ENCODE measurements at places on chromosomes 6 and 20.

DNA sequence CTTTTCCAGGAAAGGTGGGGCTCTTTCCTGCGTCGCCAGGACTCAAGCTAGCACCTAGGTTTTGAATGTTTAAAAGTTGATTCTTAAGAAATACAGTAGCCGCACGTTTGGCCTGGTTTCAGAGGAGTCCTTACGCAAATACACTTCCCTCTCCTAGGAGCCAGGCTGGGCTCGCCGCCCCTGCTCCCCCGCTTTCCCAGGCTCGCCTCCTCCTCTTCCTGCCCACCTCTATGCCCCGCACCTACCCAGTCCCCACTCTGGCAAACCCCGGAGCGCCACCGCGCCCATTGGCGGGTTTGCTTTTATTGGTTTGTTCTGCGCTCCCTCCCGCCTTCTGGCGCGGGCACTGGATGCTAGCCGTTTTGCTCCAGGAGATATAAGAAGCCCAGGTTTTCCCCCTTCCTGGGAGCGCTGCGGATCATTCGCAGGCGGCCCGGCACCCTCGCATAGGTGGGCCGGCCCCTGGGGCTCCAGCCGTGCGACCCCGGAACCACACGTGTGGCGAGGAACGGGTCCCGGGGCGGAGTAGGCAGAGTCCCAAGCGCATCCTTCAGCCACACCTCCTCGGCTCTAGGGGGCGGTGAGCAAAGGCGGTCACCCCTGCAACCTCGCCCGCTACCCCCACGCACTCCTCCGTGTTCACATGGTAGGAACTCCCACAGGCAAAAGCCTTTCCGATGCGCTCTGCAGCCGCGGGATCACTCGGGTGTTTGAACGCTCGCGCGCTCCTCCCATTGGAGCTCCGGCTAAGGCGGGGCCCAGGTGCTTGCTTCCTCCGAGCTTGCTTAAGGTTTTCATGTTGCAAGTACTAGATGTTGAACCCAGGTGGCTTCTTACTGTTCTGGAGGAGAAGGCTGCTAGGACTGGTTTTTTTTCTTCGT, 119.0 kb downstream of the RTN4IP1 start:
- DNase-seq: peak; percentile 35

DNA sequence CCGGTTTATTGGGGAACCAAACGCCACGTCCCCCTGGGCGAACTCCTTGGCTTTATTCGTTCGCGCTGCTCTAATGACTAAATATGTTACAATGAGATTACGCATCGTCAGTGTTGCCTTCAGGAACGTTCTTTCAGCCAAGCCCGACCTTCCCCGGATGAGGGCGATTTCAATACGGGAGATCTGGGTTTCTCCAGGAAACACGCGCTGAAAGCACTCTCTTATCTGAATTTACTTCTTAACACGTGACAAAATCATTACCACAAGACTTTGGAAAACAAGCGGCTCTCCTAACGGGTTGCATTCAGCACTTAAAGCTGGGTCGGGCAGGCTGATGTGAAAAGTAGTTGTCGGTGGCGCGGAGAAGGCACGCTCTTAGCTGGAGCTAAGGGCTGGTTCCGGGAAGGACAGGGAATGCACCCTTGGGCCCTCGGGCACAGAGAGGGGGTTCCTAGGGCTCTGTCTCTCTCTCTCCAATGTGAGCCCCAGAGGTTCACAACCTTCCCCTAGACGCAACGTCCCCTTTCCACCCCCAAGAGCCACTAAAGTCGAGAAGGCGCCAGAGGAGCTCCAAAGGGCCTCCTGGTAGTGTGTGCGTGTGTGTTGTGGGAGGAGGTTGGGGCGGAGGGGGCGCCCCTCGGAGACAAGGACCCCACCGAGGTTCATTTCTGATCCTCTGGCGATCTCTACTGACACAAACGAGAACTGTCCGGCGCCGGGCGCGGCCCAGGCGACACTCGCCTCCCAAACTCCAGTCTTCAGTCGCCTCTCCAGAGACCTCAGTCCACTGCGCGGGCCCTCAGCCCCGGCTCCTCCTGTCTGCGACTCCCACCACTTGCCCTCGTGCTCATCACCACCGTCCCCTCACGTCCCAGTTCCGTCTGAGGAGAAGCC, 7.1 kb upstream of the NKX2-2 start:
- peak; percentile 16 for DNase-seq

- DNase-seq: peak; percentile 11
Measured at GRCh38 chr20:44646023-44646640, 5.4 kb downstream of the ADA start.

- no peak for DNase-seq
Measured at GRCh38 chr20:890666-891057, 25.5 kb downstream of the ANGPT4 start.

DNA sequence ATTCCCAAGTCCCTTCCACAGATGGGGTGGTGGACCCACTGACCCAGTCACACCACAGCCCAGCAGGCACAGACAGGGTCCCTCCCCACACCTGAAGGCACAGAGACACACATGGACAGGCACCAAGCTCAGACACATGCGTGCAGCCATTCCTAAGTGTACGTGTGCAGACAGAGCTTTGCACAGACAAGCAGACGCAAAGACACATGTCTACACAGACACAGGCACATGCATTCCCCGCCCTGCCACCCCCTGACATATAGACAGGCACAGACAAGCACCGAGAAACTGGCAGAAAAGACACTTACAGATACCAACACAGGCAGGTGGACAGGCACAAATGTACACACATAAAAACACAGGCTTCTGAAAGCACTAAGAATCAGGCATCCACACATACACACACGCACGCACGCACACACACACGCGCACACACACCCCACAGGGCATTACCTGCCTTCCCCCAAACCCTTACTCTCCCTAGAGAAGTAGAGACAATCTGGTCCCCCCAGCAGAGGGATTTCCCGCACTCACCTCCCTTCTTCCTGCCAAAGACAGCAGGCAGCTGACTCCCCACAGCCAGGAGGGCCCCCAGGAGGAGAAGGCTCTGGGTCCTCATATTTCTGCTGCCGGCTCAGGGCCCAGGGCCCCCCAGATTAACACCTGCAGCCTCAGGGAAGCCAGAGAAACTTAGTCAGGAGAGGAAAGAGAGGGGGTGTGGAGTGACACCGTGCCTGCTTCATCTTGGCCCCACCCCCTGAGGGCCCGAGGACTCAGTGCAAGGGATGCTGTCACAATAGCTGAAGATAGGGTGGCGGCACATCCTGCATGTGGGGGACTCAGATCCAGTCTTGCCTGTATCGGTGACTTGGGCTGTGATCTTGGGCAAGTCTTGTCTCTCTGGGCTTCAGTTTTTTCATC, at the start of gene WFDC5:
Gene WFDC5, minus strand, starts transcription at position 710 of the 921 bp plus-strand sequence. Its CDS starts 91 bp downstream, at position 619.
- DNase-seq: no peak

GRCh38 chr6:111855753-111856152, 17.5 kb downstream of the FYN start:
- no peak for DNase-seq

DNA sequence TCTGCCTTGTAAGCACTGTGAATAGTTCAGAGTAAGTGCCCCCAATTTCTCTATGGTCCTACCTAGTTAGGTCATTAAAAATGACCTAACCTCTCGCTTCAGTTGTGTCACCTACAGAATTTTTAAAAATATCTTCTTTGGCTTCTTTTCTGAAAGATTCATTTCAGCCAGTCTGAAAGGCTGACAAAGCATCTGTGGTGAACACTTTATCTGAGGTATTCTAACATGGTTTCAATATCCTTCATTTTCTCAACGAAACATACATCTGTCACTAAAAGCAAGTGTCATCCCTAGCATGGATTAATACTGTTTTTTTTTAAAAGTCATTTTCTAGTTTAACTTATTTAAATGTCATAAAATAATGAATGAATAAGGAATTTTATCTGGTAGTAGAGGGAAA, 5.1 kb downstream of the DPM1 start:
- DNase-seq: no peak

- no peak for DNase-seq
Measured at GRCh38 chr20:16209951-16210361, 363.3 kb downstream of the KIF16B start.

DNA sequence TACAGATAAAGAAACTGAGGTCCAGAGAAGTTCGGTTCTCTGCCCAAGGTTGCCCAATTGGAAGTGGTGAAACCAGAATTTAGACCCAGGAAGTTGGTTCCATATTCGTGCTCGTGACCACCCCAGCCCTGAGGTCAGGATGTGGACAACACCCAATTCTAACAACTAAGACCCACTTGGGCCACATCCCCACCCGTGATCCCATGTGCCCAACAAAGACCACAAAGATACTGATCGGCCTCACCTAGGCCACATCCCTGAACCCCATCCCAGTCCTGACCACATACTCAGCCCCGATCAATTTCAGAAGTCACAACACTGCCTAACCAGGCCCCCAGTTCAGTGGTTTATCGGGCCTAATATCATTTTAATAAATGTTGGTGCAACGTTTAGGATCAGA, 138.4 kb downstream of the PREX1 start:
- DNase-seq: no peak

GRCh38 chr6:82410151-82410648, 46.6 kb downstream of the TPBG start:
- DNase-seq: peak; percentile 72

DNA sequence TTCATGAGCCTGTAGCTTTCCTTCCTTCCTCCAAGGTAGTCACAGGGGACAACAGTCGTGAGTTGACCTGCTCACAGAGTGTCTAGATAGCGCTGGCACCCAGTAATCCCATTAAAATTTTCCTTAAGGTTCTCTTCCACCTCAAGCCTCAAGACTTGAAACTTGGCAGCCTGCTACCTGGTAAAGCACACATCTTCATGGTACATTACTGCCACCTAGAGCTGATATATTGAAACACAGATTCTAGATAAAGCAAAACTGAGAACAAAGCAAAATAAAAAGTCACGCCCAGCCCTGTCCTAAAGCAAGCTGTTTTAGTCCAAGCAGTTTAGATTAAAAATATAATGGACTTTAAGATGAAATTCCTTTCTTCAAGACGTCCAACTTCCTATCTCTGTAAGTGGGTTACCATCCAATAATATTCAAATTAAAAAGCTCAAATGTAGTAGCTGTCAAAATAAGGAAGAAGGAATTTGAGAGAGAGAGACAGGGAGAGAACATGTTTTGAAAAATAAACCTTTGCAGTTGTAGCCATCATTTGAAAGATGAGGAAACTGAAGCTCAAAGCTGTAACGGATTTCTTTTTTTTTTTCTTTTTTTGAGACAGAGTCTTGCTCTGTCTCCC, 50.7 kb upstream of the CD83 start:
- peak; percentile 57 for DNase-seq

- no peak for DNase-seq
Measured at GRCh38 chr20:38418509-38419204, 16.5 kb downstream of the SNHG17 start.

- DNase-seq: no peak
Measured at GRCh38 chr6:124964764-124965105, 2.5 kb downstream of the RNF217 start.

DNA sequence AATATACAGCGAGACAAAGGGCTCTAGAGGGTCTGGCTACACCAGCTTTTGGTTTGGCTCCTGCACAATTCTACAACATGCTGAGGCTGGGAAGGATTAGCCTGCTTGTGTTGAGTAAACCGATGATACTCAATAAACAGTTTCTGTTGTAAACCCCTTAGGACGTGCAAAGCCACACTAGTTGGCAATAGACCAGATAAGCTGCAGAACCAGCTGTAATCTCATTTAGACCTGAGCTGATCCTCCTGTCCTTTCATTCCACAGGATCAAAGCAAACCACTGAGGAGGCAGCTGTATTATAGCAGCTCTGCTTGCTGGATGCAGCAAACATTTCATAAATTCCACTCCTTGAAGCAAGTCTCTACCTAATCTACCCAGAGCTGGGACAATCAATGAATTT, 79.7 kb downstream of the MMS22L start:
- DNase-seq: peak; percentile 17

DNA sequence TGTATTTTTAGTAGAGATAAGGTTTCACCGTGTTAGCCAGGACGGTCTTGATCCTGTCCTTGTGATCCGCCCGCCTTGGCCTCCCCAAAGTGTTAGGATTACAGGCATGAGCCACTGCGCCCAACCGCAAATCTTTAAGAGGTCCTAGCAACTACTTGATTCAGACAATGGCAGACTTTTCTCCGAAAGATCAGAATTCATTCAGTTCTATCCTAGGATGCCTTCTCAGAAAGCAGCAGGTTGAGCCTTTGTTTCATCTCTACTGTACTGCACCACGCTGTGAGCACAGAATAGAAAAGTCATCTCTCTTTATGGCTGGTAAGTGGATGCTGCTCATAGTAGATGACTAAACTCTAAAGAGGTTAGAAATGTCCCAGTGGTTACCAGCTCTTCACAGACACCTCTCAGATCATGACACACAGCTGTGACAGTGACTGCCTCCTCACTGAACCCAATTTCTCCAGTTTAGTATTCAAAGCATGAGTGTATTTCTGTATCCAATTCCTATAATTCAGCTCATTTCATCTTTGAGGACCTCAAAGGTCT, 6.0 kb upstream of the HSF2 start:
- DNase-seq: no peak

DNA sequence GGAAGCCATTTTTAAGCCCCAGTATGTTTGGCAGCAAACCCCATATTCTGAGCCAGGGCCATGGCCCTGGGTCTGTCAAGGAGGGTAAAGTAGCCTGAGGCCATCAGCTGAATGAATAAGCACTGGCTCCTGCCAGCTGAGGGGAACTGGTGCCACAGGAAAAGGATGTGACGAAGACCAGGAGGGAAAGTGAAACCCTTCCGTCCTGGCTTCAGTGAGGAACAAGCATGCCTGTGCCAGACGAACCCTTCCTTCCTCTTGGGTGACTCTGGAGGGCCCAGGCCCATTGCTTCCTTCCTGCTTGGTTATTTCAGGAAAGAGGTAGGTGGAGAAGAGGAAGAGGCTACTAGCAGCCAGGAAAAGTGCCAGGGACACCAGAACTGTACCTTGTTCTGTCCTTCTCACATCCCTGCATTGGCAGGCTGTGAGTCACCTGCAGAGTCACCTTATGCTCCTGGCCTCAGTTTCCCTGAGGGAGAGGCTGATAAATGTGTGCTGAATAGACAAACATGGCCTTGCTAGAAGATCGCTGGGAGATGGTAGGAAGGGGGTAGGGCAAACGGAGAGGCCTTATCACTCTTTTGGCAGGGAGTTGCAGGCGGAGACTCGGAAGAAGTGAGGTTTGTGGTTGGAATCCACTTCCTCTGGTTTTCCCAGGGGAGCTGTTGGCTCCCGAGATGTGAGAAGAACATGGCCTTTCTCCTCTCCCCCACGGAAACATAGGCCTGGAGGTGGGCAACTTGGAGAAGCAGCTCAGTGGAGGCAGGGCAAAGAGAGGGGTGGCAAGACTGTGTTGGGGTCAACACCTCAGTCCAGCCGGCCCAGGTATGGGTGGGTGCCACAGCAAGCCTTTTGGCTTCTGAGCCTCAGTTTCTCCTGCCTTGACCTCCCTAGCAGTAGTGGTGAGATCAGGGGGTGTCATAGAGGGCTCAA, 37.4 kb downstream of the COX4I2 start:
- DNase-seq: no peak

GRCh38 chr20:33252460-33252859, 16.7 kb downstream of the BPIFA1 start:
- no peak for DNase-seq
